ENCODE measurements at places on chromosomes 5 and 9. TPM values are rescaled to one million over a fixed set of nuclear protein-coding genes. Genes with fewer than 3 reads are reported as not detected.

DNA sequence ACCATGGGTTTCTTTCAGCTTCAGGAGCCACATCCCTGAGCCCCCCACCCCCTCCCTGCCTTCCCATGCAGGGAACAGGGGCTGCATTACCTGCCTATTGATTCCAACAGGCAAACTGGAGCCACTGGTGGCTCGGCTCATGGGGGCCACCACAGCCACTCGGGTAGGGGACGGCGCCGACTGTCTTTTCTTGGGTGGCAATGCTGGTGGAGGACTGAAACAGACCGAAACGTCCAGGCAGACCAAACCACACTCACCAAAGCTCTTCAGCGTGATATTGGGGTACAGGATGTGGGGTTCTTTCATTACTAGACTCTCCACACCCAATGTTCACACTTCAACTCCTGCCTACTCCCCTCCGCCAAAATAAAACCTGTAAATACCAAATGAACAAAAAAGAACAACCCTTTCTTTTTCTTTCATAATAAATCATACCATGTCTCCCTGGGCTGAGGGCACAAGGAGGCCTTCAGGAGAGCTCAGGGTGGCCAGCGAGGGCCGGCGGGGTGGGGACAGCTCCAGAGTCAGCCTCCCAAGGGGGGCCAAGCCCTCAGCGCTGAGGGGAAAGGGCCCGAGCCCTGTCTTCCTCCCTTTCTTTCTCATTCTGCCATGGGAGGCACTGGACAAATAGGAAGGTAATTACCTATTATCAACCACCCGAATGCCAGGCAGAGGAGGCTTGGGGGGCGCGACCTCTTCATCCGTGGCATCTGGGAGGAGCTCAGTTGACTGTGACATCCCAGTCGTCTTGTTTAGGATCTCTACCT is 83.3 kb downstream of the PRRT1B start:
- no peak for DNase-seq

GRCh38 chr9:73219985-73220626 is 68.4 kb downstream of the ANXA1 start:
- peak; percentile 83 for DNase-seq

GRCh38 chr5:125897089-125897488 is 526.1 kb upstream of the GRAMD2B start:
- DNase-seq = no peak

DNA sequence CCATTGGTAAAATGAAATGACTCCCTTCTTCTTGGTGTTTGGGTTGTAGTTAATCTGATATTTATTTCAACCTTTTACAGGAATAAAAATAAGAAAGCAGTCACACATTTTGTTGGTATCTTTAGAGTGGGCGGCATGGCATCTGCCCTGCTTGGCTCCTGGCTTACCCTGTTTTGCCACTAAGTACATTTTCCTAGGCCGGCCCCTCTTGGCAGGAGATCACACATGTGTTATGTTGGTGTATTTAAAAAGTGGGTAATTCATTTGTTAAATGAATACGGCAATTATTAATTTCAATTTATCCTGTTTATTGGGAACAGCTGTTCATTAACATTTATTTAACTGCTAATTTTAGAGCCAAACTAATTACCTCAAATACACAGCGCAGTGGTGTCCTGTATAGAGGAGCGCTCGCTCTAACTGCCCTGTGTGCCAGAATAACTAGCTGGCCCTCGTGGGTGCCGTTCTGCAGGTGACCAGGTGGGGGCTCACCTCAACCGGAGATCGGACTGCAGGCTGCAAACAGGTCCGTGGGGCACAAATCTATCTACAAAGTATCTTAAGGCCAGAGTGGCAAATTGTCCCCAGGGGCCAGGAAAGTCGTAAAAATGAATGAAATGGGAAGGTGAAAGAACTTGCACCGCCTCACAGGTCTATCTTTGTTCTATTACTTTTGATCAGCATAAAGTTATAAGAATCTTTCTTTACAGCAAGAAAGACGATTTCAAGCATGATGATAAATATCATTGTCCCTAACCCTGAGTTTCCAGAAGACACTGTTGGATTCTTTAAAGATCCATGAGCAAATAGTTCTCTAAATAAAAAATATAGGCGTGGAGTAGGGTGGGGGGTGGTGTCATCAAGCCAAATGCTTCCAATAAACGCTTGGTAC is 26.2 kb upstream of the GPR151 start:
- peak; percentile 78 for DNase-seq

- DNase-seq = peak; percentile 97
These were observed 40.2 kb downstream of the RXRA start for GRCh38 chr9:134366223-134367031.

DNA sequence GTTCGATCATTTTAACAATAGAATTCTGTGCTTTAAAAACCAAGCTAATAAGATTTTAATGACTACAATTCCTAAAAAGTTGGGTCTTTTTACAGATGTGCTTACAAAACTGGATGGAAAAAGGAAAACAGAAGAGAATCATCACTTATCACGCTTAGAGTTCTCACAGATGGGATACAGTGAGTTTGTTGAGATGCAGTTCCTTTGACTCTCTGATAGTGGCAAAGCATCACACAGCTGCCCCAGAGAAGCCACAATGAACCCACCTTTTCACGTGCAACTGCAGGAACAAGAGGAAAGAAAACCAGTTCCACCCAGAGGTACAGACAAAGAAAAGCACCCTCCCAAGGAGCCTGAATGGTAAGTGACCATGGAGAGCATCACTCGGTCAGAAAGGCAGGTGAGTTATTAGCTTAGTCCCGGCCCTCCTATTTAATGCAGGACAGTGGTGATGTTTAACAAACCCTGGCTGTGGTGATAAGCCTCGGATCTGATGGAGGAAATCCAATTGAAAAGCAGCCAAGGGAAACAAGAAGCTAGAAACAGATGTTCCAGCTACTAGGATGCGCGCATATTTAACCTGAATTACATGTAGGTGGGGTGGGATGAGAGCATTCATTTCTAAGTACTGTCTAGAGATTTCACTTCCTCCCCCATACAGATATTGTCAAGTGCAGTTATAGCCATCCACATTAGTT is 167.7 kb downstream of the TARS1 start:
- DNase-seq = no peak

- no peak for DNase-seq
These were observed 109.4 kb downstream of the C5orf15 start for GRCh38 chr5:133859073-133859472.

DNA sequence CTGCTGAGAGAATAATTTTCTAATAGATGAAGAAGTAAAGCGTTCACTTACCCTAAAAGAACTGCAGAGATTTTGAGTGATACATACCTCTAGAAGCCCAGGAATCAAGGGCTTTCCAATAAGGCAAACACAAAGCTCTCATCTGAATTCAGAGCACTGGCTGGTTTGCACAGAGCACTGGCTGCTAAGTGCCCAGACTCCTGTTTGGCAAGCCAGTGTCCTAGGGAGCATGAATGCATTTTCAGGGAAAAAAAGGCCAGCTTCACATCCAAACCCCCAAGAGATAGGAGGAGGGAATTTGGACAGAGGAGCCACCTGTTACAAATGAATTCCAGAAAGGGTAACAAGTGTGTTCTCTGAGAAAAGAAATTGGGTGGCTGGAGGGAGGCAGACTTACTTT is 65.3 kb downstream of the ARSB start:
- no peak for DNase-seq

DNA sequence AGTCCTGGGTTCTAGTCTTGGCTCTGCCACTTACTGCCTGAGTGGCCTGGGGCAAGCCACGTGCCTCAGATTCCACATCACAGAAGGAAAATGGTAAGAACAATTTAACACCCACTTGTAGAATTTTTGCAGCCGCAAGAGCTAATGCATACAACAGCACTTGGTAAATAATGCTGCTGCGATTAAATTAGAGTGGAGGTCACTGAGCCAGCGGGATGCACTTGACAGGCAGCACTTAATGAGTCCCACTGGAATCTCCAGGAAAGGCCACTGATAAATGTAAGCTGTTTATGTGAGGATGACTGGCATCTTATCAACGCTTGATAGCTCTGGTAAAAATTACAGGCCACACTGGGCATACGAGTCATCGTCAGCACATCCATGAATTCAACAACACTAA is 59.4 kb upstream of the UBTD2 start:
- no peak for DNase-seq

- DNase-seq = peak; percentile 46
These were observed 148.3 kb upstream of the NR3C1 start for GRCh38 chr5:143551820-143552251.

DNA sequence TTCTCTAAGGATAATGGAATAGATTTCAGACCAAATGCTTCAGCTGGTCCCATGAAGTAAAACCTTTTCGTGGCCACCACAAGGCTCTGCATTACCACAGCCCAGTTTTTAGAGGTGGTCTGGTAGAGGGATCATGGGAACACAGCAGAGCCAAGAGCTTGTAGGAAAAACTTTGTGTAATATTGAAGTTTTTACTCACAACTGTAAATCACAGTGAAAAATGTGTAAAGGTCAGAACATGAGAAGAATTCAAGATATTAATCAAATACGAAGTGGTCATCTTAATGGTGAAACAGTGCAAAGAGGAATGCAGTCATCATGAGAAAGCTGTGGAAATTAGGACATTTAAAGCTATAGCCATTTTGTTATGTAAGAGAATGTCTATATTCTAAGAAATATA is 197.5 kb downstream of the NPR3 start:
- peak; percentile 5 for DNase-seq

DNA sequence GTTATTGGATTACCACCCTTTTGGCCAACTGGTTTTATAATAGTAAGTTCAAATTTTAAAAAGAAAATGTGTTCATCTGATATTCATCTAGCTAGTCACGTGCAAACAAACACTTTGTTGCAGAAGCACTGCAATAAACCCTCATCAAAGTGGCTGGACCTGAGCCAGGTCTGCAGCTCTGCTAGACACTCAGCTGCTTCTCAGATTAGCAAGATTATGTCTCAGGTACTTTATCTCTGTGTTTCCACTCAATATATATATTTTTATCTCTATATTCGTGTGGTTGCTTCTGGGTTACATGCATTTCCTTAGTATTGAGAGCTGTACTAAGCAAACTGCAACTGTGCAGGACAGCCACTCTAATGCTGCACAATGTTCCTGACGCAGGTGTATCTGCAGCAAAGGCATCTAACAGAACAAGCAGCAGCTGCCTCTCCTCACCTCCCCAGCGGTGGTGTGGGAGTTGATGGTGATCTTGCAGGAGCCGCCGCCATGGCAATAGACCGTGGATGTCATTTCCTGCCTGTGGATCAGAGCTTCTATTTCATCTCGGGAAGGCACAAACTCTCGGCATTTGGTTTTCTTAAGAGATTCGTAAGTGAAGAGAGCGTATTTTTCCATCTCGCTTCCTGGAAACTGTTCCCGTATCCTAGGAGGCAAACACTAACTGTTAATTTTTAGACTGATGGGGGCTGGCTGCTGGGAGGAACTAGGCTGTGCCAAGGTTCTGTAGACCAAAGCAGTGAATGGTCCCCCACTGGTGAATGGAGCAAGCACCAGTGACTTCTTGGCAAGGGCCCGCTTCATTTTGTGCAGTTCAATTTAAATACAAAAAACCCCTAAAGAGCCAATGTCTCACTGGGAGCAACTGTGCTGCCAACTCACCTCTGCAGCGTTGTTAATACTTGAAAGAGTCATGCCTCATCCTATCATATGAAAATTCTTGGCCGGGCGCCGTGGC is 56.7 kb upstream of the RETREG1 start:
- DNase-seq = no peak

GRCh38 chr9:69549310-69550202 is 122.6 kb downstream of the APBA1 start:
- DNase-seq = peak; percentile 69

DNA sequence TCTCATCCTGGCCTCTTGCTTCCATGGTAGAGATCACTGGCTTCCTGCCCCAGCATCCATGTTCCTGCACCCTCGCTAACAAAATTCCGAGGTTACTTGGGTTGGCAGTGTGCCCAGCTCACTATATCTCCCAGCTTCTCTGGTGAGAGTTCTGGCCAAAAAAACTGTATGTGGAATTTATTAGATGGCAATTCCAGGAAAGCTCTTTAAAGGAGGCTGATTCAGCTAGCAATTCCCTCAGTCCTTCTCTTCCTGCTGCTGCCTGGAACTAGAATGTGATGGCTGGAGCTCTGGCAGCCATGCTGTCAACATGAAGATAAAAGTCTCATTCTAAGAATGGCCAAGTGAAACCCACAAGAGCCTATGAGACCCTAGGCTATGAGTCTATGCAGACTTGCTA is 88.8 kb downstream of the SECISBP2 start:
- no peak for DNase-seq

- DNase-seq = peak; percentile 10
These were observed 258.7 kb upstream of the FBXL7 start for GRCh38 chr5:15241216-15241821.

GRCh38 chr5:143499480-143500114 is 96.1 kb upstream of the NR3C1 start:
- no peak for DNase-seq

- DNase-seq = no peak
These were observed 126.7 kb downstream of the PPP2R2B start for GRCh38 chr5:146751781-146752401.

- no peak for DNase-seq
These were observed 4.1 kb downstream of the PTCH1 start for GRCh38 chr9:95512709-95513095.

- DNase-seq = peak; percentile 64
These were observed 1.1 kb downstream of the HNRNPA0 start for GRCh38 chr5:137752905-137753690.

GRCh38 chr9:35711501-35712428 is 20.2 kb downstream of the TLN1 start:
- no peak for DNase-seq

GRCh38 chr5:157326440-157327005 is 60.6 kb downstream of the CYFIP2 start:
- DNase-seq = no peak

DNA sequence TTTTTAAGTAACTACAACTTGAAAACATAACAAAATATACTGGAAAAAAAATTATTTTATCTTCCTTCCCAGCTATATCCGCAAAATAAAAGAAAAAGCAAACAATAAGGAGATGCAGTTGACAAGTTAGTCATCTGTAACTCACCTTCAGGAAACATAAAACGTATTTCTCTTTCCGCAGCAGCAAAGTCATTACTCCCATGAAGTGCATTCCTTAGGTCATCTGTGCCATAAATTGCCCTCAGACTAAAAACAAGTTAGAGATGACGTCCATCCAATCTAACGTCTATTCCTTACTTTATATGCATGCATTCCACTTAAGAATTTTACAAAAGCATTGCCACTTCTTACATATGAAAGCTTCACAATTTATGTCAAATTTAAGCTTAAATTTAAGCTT is 10.9 kb downstream of the NME5 start:
- no peak for DNase-seq

- DNase-seq = no peak
These were observed 39.9 kb upstream of the IL17B start for GRCh38 chr5:149418910-149419531.

DNA sequence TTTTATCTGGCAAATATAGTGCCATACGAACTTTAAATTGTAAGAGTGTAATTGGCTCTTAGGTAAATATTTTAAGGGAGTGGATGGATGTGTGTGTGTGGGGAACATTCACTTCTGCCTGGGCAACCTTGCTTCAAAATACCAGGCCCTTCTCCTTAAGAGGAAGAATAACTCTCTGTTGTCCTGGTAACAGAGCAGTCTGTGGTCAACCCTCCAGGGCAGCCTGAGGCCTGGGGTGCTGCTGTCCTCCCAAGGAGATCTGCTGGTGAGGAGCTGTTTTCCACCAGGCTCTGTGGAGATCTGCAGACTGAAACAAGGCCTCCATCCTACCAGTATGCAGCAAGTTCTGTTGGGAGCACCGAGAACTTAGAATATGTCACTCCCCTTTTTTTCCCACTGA is 325.2 kb downstream of the PSAT1 start:
- DNase-seq = peak; percentile 17

The COL5A1 gene
- total RNA-seq = 897 TPM

The RGS7BP gene
- 0.11 TPM for total RNA-seq

The PRDM9 gene
- not detected for total RNA-seq

The ZNF366 gene
- total RNA-seq = not detected

The MYMK gene
- total RNA-seq = not detected

The ARID3C gene
- 0.11 TPM for total RNA-seq

The SOHLH1 gene
- total RNA-seq = not detected

The TGFBR1 gene
- total RNA-seq = 73.9 TPM

All from GM23248 (cell line).